ENCODE measurements at places on chromosomes 4 and X. TPM values are rescaled to one million over a fixed set of nuclear protein-coding genes. Genes with fewer than 3 reads are reported as not detected.

Gene UGT2B10
- not detected for total RNA-seq

Gene TLR7
- 0.04 TPM for total RNA-seq

Gene GPR50
- 0.19 TPM for total RNA-seq

Gene HEPH
- total RNA-seq: not detected

Gene CNKSR2
- total RNA-seq: 3.7 TPM

Gene ZNF157
- total RNA-seq: not detected

Gene TEX13B
- not detected for total RNA-seq

Gene ASMT
- total RNA-seq: not detected

Gene NKX3-2
- 0.15 TPM for total RNA-seq

Gene SMIM31
- total RNA-seq: 0.02 TPM

Gene TBC1D9
- total RNA-seq: 8.7 TPM

Gene VSIG4
- not detected for total RNA-seq

Gene SCRG1
- not detected for total RNA-seq

Gene SHROOM4
- total RNA-seq: not detected

Gene SLC9A7
- 15.6 TPM for total RNA-seq

Gene SLC49A3
- total RNA-seq: 0.29 TPM

Gene FREM3
- not detected for total RNA-seq

Gene FSTL5
- total RNA-seq: 0.07 TPM

Gene ABLIM2
- total RNA-seq: 0.39 TPM

Gene NCAPG
- total RNA-seq: 26.3 TPM

Gene RTL9
- total RNA-seq: 0.07 TPM

Gene SERTM2
- total RNA-seq: not detected

Gene CRLF2
- 1.8 TPM for total RNA-seq

Gene KIT
- total RNA-seq: not detected

Gene FAM236B
- total RNA-seq: not detected

Gene CCKAR
- total RNA-seq: not detected

Gene SPANXA2
- not detected for total RNA-seq

Gene AKAP14
- total RNA-seq: not detected

Gene IQSEC2
- 40.0 TPM for total RNA-seq

Gene PDLIM3
- 0.10 TPM for total RNA-seq

Gene LNX1
- total RNA-seq: not detected

Gene MAGEA10
- total RNA-seq: 0.04 TPM

Gene FGF13
- 0.14 TPM for total RNA-seq

Gene FAM241A
- total RNA-seq: 1.0 TPM

Gene EPHA5
- total RNA-seq: 0.62 TPM

Gene PRDX4
- total RNA-seq: 287 TPM

Gene MANBA
- total RNA-seq: 10.6 TPM

Gene ZNF595
- 22.9 TPM for total RNA-seq

Gene CXXC4
- total RNA-seq: not detected

All from A549 treated with DMSO at 1 μM for 4 hours (cell line).